ENCODE measurements at places on chromosomes 12 and 14.

GRCh38 chr14:87131879-87132278 lies 861.1 kb downstream of the GALC start:
- DNase-seq = no peak

DNA sequence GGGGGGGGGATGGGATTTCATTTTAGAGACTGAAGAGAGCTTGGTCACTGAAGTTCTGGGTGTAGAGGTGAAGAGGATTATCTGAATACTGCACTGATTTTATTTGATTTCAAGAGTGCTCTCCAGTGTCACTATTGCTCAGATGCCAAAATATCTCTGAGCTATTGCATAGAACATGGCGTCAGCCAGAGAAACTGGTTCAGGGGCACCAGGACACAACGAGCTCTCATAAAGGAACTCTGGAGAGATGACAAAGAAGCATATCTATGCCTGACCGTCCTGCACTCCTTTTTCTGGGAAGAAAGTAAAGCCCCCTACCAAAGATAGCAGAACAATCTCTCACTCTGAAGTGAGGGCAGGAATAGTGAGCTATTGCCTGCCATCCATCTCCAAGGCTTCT lies 2.0 kb downstream of the SLC7A8 start:
- DNase-seq = no peak

GRCh38 chr12:106409878-106410277 lies 52.3 kb downstream of the POLR3B start:
- no peak for DNase-seq

- no peak for DNase-seq
Measured at GRCh38 chr12:126385785-126386184, 1320.5 kb downstream of the AACS start.

GRCh38 chr14:45140661-45141187 lies 5.0 kb downstream of the FANCM start:
- no peak for DNase-seq

DNA sequence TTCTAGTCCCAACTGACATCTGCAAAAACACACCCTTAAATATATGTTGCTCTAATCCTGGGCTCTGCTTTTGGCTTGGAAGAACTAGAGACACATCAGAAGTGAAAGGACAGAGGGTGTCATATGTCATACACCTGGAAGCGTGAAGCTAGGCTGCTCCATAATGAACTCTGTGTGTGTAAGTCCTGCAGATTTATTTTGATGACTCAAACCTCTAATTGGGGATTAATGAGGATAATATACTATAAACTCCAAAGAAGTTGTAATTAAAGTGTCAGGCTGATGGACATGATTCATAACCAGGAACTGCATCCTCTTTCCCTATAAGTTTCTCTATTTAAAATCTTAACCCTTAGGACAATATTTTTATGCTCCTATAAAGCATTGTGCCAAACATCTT lies 4.4 kb upstream of the KCNK10 start:
- no peak for DNase-seq

- DNase-seq = no peak
Measured at GRCh38 chr14:86513056-86513455, 983.1 kb downstream of the FLRT2 start.

GRCh38 chr12:131066886-131067490 lies 113.3 kb downstream of the ADGRD1 start:
- no peak for DNase-seq

DNA sequence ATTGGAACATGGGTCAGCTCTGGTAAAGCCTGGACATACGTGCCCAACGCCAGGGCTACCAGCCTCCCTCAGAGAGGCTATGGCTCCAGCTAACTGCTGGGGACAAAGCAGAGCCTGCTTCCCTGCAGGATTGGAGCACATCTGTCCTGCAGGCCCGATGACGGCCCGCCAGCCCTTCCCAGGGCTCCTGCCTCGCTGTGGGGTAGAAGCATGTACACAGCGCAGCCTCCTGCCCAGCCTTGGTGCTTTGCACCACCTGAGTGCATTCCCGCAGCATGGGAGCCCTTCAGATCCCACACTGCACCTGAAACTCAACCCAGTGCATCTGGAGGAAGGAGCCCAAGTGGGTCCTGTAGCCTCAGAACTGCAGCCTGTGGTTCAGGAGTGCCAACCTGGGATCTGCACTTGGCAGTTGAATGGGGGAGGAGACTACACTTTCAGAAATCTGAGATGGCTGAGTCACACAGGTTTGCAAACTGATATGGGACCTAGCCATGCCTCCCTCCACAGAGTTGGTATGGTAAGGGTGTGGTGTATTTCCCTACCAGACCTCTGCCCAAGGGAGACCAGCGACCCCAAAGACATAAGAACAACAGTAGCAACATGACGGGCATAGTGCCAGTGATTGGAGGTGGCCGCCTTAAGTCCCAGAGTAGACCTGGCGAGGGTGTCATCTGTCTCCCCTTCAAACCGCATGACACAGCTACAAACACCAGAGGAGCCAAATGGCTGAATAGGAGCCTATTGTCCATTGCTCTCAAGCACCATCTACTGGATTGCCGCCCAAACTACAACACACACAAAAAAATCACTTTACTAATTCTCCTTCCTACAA lies 273.9 kb upstream of the MIS18BP1 start:
- no peak for DNase-seq

DNA sequence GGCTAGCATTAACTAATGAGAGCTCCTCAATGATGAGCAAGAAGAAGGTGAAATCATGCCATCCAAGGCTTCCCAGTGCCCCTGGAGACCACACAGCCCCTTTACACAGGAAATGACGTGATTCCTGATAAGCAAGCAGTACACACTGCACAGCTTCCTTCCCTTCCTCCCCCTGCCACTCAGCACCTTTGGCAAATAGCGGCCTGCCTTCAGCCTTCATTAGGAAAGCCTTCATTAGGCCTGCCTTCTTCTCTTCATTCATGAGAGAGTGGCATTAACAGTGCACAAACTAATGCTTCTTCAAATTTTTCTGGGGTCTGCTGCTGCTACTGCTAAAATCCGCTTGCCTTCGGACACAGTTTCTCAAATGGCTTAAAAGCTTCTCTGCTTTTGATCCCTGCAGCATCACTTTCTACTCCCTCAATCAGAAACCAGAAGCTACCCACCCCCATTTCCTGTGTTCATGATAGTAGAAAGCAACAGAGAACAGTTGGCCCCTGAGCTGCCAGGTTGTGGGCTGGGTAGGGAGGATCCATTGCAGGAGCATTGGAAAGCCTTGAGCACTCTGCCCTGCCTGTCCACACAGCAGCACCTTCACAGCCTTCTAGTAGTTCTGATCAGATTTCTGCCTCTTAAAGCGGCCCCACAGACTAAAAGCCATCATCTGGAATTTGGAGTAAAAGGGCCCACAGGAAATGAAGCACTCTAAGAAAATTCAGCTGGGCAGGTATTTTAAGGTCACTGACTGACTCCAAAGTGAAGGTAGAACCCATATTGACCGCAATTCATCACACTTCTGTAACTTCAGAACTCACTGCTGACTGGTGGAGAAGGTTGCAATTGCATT lies 103.8 kb upstream of the ETV6 start:
- DNase-seq = no peak

DNA sequence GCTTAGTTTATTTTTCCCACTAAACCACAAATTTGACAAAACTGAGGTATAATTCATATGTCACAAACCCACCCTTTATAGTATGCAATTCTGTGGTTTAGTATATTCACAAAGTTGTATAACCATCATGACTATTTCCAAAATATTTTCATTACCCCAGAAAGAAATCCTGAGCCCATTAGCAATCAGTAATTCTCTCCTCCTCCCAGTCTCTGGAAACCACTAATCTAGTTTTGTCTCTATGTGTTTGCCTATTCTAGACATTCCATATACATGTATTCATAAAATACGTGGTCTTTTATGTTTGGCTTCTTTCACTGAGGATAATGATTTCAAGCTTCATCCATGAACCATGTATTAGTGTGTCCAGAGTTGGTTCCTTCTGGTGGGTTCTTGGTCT lies 267.6 kb downstream of the AEBP2 start:
- DNase-seq = no peak

GRCh38 chr12:8779281-8779680 lies 43.1 kb upstream of the A2ML1 start:
- no peak for DNase-seq

GRCh38 chr12:3964439-3964838 lies 91.2 kb upstream of the PARP11 start:
- no peak for DNase-seq

GRCh38 chr14:75752907-75753594 lies 92.0 kb downstream of the TTLL5 start:
- DNase-seq = no peak

DNA sequence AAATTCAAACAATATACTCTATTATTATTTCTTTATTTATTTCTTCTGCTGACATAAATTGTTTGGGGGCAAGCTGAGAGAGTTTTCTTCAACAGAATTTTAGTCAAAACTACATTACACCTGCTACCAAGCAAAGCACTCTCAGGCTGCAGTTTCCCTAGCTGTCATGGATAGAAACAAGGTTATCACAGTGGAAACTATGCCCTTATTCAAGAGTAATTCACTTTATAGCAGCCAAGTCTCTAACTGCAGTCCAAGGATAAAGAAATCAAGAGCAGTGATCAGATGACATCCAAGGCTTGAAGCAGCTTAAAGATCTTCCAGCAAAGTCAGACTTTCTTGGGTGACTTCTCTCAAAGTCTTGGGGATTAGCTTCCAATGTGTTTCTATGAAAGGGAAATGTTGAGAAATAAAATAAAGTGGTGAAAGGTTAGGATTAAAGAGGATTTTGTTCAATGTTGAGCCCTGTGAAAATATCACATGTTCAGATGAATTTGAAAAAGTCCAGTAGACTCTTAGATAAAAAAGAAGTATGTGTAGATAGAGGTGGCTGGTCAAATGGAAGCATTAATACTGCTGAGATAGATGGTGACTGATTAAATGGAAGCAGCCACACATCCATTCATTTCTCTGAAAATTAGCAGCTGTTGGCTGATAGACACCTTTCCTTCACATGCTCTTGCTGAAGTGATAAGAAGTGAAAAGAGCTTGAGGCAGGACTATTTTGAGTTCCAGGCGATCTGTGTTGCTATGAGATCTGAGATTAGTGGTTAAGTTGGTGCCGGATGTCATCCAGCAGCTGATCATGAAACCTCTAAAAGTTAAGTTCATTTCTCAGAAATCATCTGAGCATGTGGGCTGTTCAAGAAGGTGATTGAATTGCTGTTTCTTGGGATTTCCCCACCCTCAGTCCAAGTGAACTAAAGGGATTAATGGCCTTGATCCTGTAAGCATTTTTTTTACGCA lies 257.8 kb upstream of the BTG1 start:
- DNase-seq = no peak

DNA sequence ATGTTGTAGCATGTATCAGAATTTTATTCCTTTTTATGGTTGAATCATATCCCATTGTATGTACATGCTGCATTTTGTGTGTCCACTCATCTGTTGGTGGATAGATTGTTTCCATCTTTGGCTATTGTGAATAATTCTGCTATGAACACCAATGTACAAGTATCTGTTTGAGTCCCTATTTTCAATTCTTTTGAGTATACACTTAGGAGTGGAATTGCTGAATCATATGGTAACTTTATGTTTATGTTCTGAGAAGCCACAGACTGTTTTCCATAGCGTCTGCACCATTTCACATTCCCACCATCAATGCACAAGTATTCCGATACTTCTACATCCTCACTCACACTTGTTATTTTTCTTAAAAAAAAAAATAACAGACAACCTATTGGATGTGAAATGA lies 91.5 kb downstream of the ARF6 start:
- no peak for DNase-seq

GRCh38 chr12:46373301-46374296 lies 1.0 kb upstream of the SLC38A2 start:
- peak; percentile 50 for DNase-seq
